ENCODE measurements at places on chromosomes 2 and 18.

DNA sequence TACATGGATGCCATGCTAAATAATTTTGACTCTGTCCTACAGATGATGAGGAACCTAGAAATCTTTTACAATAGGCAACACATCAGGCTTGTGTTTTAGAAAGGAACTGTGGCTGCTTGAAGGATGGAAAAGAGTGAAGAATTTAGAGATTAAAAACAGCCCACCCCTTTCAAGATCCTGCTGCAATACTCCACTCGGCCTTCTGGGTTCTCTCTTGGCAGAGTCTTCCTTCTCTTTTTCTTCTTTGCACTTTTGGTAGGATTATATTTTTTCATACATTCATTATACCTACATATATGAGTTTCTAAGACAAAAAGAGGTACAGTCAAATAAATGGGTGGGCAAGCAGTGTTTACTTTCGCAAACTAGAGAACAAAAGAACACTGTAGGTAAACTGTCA lies 474.3 kb downstream of the ERBB4 start:
- no peak for DNase-seq

- DNase-seq: no peak
Measured at GRCh38 chr2:16084274-16084673, 143.9 kb downstream of the MYCN start.

DNA sequence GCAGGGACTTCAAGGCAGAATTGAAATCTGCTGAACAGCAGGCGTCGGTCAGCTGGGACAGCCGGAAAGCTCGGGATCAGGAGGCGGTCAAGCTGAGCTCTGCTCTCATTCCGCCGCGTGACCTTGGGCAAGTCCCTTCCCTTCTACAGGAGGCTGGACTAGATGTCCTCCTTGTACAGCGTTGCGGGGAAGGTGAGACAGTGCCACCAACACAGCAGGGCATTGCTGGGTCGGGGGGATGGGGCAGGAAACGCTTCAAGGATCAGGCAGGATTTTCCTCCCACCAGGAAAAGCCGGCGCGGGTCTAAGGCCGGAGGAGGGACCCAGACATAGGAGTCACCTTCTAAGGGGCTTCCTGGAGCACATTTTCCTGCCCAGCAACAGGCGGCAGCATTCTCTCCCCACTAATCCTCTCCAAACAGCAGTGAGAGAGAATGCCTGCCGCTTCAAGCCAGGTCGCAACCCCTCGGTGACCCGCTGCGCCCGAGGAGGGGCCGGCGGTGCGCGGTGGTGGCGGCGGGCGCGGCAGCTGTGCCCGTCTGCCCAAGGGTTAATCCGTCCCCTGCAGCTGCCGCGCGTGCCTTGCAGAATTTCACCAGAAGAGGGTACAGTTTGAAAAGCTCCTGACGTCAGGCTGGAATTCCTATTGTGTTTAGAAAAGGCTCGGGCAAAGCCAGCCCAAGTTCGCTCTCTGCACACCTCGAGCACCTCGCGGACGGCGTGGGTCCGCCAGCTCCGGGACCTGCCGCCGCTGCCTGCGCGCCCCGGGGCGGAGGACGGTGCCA lies at the start of gene KCNF1:
TSS of gene KCNF1 (plus strand) at position 644 of the 785 bp plus-strand sequence. CDS start 493 bp downstream, outside the sequence.
- DNase-seq: peak; percentile 66

DNA sequence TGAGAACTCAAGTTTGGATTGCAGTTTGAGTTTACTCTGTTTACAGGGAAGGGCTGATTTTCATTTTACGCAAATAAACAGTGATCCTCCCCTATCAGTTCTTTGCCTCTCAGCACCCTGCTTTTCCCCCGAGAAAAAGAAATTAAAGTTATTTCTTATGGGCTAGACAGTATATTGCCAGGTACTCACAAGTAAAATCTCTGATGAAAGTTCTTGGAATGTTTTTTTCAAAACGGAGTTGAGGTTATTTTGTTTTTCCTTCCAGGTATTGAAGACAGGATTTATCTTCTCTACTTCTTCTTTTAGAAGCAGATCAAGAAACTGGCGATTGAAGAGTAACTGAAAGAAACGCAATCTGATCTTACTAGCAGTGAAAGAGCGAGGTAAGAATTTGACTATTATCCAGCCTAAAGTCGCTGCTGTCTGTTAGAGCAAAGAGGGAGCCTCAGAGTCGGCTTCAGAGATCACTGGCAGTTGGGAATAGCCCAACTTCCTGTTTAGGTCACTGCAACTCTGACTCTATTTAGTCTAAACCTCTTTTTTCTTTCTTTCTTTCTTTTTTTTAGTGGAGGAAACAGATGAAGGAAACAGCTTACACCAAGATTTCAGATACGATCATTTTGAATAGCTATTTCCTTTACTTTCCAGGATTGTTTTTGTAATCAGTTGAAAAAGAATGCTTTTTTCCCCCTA lies at the start of gene TFPI:
TSS of gene TFPI (minus strand) at position 425 of the 693 bp plus-strand sequence. CDS start 50,667 bp downstream, outside the sequence.
- no peak for DNase-seq

GRCh38 chr18:41948544-41949110 lies 6.4 kb upstream of the PIK3C3 start:
- DNase-seq: no peak

DNA sequence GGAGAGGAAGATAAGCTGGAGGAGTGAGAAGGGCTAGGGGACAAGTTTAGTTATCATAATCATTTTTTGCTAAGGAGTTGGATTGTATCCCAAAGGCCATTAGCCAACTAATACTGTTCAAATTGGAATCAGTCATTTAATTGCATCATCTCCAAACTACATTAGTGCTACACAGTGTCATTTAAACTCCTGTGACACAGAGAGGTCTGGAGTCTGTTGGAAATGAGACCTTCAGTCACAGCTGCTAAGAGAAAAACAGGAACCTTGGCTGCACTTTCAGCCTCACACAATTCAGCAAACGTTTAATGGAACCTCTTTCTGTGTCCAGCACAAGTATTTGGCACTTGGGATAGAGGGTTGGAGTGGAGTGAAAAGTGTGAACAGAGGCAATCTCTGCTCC lies 175.5 kb upstream of the MGAT5 start:
- no peak for DNase-seq

DNA sequence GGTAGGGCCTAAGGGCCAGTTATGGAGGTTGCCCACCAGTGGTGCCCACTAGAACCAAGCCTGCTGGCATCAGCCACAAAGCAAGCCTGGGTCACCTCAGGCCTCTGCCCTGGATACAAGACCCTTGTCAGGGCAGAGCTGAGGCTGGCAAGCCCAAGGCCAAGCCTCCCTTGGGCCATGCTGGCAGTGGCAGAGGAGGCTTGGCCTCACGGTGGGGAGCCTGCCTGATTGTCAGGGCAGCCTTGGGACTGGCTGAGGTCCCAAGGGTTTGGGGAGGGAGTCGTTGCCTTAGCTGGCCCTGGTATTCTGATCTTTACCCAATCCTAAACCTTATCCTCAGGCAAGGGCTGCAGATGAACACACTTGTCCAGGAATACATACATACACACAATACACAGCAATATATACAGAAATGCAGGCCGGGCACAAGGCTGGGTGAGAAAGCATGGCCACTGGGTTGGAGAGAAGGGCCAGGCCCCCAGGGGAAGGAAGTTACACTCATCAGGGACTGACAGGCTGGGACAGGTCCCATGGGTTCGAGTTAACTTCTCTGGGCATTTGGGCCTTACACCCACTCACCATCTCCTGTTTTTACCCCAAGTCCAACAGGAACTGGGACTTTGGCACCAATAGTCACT lies 21.0 kb downstream of the CCT7 start:
- DNase-seq: no peak

GRCh38 chr2:189254268-189254883 lies 74.8 kb upstream of the COL5A2 start:
- peak; percentile 30 for DNase-seq

DNA sequence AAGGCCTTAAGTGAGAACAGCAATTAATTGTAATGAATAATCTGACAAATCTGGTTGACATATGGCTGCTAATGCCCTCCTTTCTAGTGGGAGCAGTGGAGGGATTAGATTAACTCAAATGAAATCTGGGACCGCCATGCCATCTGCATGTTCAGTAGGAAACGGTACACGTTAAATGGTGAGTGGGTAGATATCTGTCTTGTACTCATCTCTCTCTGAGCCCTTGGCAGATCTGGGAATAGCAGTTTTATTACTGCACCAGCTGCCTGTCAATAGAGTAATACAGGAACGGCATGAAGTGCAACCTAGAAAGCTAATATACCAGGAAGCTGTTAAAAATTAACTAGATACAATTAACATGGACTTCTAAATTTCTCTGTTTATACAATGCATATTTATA lies 258.8 kb downstream of the GPD2 start:
- DNase-seq: no peak

- no peak for DNase-seq
Measured at GRCh38 chr2:88471083-88471942, 18.8 kb upstream of the FOXI3 start.

DNA sequence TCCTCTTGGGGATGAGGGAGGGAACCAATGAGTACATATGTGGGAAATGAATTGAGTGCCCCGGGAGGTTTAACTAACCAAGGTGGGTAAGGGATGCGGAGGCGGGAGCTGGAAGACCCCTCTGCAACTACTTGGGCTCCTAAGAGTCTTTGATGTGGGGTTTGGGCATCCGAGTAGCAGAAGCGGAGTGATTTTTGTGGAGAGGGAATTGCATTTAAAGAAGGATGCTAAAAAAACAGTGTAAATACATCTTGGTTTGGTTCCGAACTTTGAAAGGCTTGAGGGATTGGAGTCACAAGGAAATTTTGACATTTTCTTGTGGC lies 215.7 kb downstream of the MCFD2 start:
- DNase-seq: peak; percentile 20

DNA sequence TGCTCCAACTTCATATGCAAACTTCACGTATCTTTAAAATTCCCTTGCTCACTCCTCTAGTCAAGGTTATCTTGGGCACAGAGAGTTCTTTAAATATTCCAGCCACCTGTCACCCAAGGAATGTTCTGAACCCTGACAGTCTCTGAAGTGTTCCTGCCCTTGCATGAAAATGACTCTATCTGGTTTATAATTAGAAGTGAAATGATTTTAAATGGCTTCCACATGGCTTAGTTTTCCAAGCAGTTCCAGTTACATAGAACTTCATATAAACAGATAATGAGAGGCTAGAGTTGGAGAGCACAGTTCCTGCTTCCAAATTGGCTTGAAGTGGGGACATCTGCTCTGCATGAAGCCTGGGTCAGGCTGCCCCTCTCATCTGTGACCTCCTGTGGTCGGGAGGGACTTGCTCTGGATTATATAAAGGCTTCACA lies 81.9 kb downstream of the SLC4A3 start:
- DNase-seq: no peak

GRCh38 chr2:8125741-8126711 lies 555.8 kb upstream of the ID2 start:
- no peak for DNase-seq

GRCh38 chr2:200321780-200322534 lies 15.5 kb downstream of the SPATS2L start:
- DNase-seq: no peak

GRCh38 chr18:58321986-58322385 lies 278.0 kb downstream of the NEDD4L start:
- DNase-seq: peak; percentile 82

- no peak for DNase-seq
Measured at GRCh38 chr2:64678771-64679590, 25.3 kb upstream of the SERTAD2 start.

GRCh38 chr2:60226943-60227342 lies 326.5 kb downstream of the BCL11A start:
- no peak for DNase-seq
